DND-41 (cell line): ENCODE measurements at places on chromosomes 12 and 14.
A peak's percentile ranks its signal among the peaks of the same experiment; 100 is the strongest.

GRCh38 chr12:130185455-130186391, 23.5 kb downstream of the FZD10 start:
- no peak for DNase-seq

DNA sequence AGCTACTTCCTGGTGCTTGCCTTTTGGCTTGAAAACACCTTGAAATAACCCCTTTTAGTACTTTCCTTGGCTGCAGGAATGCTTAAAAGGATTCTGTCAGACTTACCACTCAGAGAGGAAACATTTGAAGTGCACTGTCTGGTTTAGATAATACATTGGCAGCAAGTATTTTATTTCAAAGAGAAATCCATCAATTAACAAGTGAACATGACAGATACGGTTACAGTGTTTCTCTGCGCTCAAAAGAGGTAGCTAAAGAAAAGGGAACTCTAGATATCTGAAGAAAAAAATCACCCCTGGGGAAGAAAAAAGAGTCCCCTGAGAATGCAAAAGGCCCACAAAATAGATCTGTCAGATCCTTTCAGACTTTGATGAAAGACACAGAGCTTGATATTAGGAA, 421.9 kb downstream of the LRFN5 start:
- DNase-seq = no peak

GRCh38 chr12:117045160-117046010, 53.8 kb downstream of the TESC start:
- no peak for DNase-seq

GRCh38 chr12:120651821-120652220, 11.4 kb downstream of the CABP1 start:
- DNase-seq = no peak

GRCh38 chr14:95445161-95445560, 71.3 kb downstream of the SYNE3 start:
- no peak for DNase-seq

GRCh38 chr12:96271469-96272199, 77.5 kb downstream of the ELK3 start:
- no peak for DNase-seq

GRCh38 chr12:23113781-23114180, 488.8 kb downstream of the ETNK1 start:
- no peak for DNase-seq

GRCh38 chr12:32273063-32273522, 126.3 kb upstream of the FGD4 start:
- no peak for DNase-seq

GRCh38 chr12:132160016-132160415, 15.8 kb downstream of the NOC4L start:
- no peak for DNase-seq

DNA sequence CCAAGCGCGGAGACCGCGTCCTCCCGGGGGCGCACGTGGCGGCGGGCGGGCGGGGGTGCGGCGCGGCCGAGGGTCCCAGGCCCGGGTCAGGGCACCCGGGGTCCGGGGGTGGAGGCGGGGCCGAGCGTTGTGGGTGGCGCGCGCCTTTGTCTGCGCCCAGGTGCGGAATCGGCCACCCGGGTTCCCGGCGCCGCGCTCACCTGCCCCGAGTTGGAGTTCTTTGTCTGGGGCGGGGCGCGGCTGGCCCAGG, 50.1 kb downstream of the LRCOL1 start:
- DNase-seq = peak; percentile 37

- DNase-seq = no peak
Measured at GRCh38 chr12:41769810-41770209, 374.9 kb downstream of the GXYLT1 start.

DNA sequence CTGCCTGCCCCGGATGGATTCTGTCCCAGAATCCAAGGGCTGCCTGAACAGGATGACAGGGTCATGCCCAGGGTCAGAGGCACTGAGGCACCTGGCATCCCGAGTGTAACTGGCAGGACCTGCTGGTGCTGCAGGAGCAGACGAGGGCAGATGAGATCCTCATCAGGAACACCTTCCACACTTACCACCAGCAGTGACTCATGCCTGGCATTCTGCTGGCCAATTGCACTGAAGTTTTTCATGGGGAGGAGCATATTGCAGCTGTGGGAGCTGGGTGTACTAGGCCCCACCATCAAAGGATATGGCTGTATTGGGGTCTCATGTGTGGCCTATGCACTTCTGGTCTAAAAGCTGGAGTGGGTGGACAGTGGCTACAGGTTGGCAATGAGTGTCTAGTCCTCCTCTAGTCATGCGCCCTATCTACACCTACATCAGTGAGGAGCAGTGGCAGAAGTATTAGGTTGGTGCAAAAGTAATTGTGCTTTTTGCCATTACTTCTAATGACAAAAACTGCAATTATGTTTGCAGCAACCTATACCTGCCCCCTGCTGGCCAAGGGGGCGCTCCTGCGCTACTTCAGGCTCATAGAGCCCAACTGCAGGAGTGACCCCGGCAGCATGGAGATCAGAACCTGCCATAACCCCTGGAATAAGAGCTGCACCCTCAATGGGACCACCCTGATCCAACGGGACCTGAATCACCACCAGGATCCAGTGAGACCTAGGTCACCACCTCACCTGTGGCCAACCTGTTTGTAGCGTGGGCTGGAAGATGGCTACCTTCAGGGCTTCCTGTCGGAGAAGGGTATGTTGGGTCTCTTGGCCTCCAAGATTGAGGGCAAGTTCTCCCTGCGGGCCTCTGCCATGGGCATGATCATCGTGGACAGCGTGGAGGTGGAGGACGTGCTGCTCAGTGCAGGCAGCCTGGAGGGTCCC, 8.0 kb upstream of the C12orf42 start:
- peak; percentile 35 for DNase-seq

DNA sequence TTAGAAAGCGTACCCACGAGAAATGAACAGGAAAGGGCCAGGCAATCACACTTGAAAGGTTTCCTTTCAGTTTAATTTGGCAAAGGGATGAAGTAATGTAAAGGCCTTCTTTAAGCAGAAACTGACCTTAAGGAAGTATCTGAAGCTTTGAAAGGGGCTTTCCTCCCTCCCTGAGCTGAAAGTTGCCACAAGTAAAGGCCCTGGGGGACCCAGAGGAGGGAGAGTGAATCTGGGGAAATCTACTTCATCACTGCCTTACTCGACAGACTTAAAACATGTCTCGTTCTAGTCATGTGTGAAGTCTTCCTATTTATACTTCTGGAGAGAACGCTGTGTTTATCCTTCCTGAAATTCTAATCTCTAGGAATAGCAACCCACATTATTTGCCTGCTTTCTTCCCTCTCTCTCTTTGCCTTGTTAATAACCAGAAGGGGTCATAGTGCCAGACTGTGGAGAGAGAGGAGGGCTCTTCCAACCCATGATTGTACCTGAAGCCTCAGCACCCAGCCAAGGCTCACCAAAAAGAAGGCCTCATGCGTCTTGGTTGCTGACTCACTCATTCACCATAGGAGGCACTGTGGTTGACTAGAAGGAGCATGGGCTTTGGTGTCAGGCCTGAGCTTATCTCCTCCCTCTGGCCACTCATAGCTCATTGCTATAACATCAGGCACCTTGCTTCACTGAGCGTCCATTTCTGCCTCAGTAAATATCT, 10.2 kb upstream of the GPX2 start:
- no peak for DNase-seq

DNA sequence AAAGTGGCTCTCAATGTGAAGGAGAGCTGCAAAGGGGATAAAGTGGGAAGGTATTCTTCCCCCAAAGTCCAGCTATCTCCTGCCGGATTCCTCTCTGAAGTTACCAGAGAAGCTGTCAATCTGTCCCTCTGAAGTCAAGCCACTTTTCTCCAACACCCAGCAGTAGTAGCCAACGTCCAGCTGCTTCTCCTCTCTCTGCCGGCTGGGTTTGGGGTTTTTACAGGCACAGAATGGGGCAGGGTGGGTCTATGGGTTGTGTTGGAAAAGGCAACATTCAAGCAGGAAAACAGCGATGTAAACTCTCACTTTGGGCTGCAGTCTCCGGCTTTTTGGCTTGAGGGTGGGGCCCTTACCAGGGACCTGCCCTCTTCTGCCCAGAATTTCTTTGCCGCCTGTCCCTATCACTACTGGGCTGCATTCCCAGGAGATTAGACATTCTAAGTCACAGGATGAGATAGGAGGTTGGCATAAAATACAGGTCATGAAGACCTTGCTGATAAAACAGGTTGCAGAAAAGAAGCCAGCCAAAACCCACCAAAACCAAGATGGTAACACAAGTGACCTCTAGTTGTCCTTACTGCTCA, 16.3 kb downstream of the CAPZA3 start:
- no peak for DNase-seq

- DNase-seq = peak; percentile 90
Measured at GRCh38 chr12:110403146-110403975, at the start of gene ANAPC7. Gene ANAPC7 (minus strand): TSS chr12:110403708. CDS start chr12:110403627, 81 bp downstream.

GRCh38 chr14:72800848-72801370, 93.0 kb downstream of the DPF3 start:
- no peak for DNase-seq

- no peak for DNase-seq
Measured at GRCh38 chr12:90010089-90010488, 301.5 kb upstream of the ATP2B1 start.

DNA sequence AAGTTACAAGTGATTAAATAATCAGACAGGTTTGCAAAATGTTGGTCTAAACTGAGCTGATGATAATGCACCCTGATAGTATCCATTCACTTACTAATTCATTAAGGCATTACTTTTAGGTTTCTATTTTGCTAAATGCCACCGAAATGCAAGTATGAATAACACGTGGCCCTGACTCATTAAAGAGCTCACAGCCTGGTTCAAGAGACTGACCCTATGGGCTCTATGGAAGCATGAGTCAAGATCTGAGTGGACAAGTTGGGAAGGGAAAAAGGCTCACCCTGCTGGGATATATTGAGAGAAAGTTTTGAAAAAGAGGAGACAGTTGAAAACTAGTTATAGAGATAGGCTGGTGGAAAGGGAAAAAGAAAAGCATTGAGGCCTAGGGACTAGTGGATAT, 14.8 kb upstream of the LRRC9 start:
- DNase-seq = no peak

GRCh38 chr14:99651953-99652746, 7.2 kb downstream of the HHIPL1 start:
- DNase-seq = no peak

- DNase-seq = peak; percentile 57
Measured at GRCh38 chr12:69239922-69240630, 707 bp downstream of the CPSF6 start.

DNA sequence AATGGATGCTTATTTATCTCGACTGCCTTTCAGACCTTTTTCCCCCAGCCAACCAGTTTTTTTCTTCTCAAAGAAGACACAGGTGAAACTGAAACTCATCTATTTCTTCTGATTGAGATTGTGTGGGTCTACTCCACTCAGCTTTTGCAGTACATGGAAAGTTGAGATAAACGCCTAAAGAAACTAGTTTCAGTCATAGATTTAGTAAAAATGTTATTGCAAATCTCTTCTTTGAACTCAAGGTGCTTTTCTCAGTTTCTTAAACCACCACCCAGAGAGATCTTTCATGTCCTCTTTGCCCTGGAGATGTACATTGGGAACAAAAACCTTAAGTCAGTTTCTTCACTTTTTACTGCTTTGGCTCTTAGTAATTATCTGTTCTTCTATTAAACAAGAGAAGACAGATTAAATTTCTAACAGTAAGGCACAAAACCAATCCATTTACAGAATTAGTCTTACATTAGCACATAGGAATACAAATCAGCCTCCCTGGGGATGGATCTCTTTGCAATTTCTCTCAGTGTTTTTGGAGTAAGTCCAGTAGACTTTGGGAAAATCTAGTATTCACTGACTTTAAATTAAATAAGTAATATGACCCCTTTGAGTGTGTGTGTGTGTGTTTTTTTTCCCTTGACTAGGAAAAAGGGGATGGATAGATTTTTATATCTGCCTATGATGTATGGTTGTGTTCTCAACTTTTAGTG, 11.6 kb downstream of the FBXW8 start:
- no peak for DNase-seq

- no peak for DNase-seq
Measured at GRCh38 chr14:87629788-87630187, 363.2 kb downstream of the GALC start.

GRCh38 chr12:26906704-26907103, 31.1 kb downstream of the INTS13 start:
- DNase-seq = peak; percentile 63

GRCh38 chr14:96168581-96168980, 36.1 kb upstream of the BDKRB2 start:
- no peak for DNase-seq

DNA sequence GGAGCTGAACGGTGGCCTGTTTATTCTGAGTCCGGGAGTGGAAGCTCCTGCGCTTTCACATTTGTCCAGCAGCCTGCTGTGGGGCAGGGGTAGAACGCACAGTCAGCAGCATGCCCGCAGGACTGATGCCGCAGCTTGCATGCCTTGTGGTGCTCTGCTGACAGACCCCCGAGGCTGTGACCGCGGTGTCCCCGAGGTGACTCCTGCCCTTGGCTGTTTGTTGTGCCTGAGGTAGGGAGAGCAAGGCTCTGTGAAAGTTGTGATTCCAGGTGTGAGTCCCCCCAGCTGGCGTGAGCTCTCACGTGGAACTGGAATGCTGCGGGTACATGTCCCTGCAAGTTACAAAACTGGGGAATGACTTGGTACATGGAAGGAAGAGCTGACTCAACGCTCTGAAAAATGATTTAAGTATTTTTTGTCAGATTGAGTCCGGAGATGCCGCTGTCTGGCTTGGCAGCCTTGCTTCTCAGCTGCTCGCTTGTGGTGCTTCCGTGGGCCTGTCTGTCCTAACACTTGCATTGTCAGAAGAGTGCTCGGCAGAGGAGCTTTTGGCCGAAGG, 18.1 kb downstream of the MLXIP start:
- no peak for DNase-seq

GRCh38 chr14:103126873-103127304, 3.6 kb downstream of the TNFAIP2 start:
- DNase-seq = no peak

GRCh38 chr12:105120551-105120950, 13.0 kb downstream of the WASHC4 start:
- DNase-seq = no peak

- no peak for DNase-seq
Measured at GRCh38 chr12:25743679-25744215, 190.7 kb upstream of the LMNTD1 start.

GRCh38 chr12:32542428-32543229, 136.5 kb upstream of the DNM1L start:
- no peak for DNase-seq

- DNase-seq = no peak
Measured at GRCh38 chr12:118830296-118830695, 151.0 kb upstream of the SRRM4 start.

DNA sequence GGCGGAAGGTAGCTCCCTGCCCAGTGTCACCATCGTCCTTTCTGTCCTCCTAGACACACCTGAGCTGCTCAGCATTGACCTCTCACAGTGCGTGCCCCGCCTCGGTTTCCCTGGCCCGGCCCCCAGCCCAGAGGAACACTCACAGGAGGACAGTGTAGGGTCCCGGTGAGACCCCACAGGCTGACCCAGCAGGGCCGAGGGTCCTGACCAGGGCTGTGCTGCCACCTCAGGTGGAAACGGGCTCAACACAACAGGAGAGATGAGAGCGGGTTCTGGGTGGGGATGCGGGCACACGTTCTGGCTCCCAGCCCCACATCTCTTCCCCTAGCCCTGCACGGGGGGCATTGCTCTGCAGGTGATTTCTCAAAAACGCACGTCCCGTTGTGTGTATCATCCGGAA, 98.1 kb downstream of the PIWIL1 start:
- DNase-seq = no peak

- DNase-seq = peak; percentile 5
Measured at GRCh38 chr14:78758333-78758732, 588.2 kb downstream of the NRXN3 start.
